CD8-positive, alpha-beta memory T cell (primary cell): ENCODE measurements at places on chromosomes 4 and X. TPM values are rescaled to one million over a fixed set of nuclear protein-coding genes. Genes with fewer than 3 reads are reported as not detected.

DNA sequence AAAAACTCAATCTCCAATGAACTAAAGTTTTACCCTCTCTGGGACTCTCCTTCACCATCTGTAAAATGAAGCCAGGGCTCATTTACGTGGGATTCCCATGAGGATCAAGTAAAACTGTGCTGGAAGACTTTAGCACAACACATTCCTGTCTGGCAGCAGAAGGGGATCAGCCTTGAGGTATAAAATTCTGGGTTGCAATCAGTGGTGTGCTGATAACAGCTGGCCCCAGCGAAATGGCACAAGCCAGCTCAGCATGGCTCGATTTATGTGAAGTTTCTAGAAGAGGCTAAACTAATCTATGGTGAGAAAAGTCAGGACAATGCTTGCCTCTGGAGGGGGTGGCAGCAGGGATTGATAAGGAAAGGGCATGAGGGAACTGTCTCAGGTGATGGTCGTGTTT, 28.4 kb downstream of the ZNF630 start:
- H3K27ac ChIP-seq = no peak overlapping the region
- H3K36me3 ChIP-seq = no peaks in the 10 kb centered on the region
- H3K27me3 ChIP-seq = no peaks in the 10 kb centered on the region
- no peaks in the 10 kb centered on the region for H3K4me1 ChIP-seq
- no peak for DNase-seq

DNA sequence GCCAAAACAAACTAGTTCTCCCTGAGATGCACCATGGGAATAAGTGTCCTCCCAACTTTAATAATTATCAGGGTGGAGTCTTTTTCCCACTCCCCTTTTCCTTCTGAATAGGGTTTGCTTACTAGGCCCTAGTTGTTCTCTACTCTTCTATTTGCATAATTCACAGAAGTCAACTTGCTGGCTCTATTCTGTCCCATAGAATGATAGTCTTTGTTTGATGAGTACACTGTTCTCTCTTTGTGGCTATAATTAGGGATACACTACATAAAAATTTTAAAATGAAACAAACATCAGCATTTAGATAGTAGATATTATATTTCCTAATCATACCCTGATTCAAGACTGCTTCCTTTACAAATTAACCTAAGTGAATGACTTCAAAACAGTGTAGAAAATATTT, 10.3 kb downstream of the PDHA2 start:
- H3K4me3 ChIP-seq = no peak overlapping the region
- no peaks in the 10 kb centered on the region for H3K36me3 ChIP-seq
- H3K27me3 ChIP-seq = no peaks in the 10 kb centered on the region
- H3K4me1 ChIP-seq = no peaks in the 10 kb centered on the region

- H3K27me3 ChIP-seq = no peaks in the 10 kb centered on the region
- H3K36me3 ChIP-seq = no peaks in the 10 kb centered on the region
- no peak overlapping the region for H3K4me3 ChIP-seq
- no peaks in the 10 kb centered on the region for H3K4me1 ChIP-seq
Observed at GRCh38 chr4:165600959-165601683, 222.3 kb downstream of the CPE start.

DNA sequence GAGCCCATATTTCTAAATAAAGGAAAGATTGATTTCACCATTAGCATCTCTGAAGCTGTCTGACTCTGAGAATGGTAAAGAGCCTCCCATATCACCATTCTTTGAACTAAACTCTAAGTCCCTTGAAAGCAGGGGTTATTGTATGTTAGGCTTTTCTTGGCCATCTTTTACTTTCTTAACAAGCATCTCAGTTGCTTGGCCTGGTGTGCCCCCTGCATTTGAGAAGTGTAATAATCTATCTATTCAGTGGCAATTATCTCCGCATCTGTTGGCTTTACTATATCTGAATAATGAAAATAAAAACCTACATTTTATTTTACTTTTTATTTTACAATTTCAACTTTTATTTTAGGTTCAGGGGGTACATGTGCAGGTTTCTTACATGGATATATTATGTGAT, 128.3 kb upstream of the ARMCX2 start:
- no peaks in the 10 kb centered on the region for H3K36me3 ChIP-seq
- H3K27me3 ChIP-seq = no peaks in the 10 kb centered on the region

DNA sequence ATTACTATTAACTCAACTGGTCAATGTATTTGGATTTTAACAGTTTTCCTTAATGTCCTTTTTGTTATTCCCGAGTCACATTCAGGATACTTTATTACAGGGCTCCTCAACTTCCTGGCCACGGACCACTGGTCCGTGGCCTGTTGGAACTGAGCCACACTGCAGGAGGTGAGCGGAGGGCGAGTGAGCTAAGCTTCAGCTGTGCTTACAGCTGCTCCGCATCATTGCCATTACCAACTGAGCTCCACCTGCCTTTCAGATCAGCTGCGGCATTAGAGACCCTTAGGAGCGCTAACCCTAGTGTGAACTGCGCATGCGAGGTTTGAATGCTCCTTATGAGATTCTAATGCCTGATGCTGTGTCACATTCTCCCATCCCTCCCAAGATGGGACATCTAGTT, 591.7 kb downstream of the CCSER1 start:
- H3K27ac ChIP-seq = no peak overlapping the region
- no peaks in the 10 kb centered on the region for H3K36me3 ChIP-seq
- no peaks in the 10 kb centered on the region for H3K4me1 ChIP-seq
- H3K27me3 ChIP-seq = no peaks in the 10 kb centered on the region
- no peak for DNase-seq

- no peaks in the 10 kb centered on the region for H3K27me3 ChIP-seq
- no peak overlapping the region for H3K4me3 ChIP-seq
- H3K4me1 ChIP-seq = no peaks in the 10 kb centered on the region
- no peak overlapping the region for H3K27ac ChIP-seq
- no peak for DNase-seq
Observed at GRCh38 chr4:33104273-33104672, 2384.1 kb downstream of the PCDH7 start.

The COL4A6 gene
- not detected for total RNA-seq

The SSX4 gene
- not detected for total RNA-seq
